ENCODE measurements at places on chromosomes 5 and 9.

- no peak for DNase-seq
Measured at GRCh38 chr5:64826541-64826940, 57.8 kb downstream of the CWC27 start.

DNA sequence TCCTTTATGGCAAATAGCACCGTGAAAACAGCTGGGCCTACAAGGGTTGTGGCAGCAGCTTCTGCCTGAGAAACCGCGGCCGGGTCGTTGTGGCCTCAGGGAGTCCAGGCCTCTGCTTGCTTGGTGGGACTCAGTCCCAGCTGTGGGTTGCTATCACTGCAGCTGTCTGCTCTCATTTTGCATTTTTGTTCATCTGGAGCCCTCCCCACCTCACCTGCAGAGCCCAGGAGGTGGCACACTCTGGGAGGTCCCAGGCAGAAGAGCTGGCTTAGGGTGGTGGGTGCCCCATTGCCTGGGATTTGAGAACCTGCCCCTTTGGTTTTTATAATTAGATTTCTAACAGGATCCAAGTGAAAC lies 138.4 kb downstream of the GADD45G start:
- DNase-seq: no peak

DNA sequence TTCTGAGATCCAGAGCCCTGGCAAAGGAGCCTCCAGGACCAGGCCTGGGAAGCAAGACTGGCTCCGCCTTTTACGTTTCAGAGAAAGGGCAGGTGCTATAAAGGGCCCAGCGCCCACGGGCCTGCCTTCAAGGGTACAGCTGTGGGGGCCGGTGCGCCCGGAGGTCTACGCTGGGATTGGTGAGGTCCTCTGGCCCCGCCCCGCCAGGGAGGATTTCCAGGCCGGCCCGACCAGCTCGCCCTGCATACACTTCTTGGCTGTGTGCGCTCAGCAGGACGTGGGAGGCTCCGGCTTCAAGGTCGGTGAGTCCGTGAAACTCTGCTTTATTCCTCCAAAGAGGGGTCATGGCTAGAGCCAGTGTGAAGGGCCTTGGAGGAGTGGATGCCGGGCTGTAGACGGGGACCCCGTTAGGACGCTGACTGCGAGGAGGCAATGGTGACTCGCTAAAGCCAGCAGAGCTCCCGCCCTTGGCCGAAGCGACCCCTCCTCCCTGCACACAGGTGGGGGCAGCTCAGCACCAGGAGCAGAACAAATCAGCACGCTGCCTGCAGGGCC lies at the start of gene CKMT2:
CKMT2 (plus strand) TSS at position 243 of the 555 bp plus-strand sequence. CDS start 17,811 bp downstream, outside the sequence.
- DNase-seq: no peak

DNA sequence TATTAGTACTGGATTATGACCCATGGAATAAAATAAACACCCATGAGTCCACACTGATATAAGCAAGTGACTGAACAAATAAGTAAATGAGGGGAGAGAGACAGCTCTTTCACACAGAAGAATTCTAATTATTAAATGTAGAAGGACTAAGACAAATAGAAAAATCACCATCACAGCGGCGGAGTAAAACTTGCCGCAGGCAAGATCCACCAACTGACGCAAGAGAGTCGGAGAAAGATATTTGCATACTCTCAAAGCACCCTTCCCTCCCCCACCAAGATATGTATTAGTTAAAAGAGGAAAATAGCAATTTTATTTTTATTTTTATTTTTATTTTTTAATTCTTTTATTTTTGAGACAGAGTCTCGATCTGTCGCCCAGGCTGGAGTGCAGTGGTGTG lies 14.6 kb upstream of the N4BP3 start:
- no peak for DNase-seq

GRCh38 chr9:79742110-79742721 lies 170.5 kb downstream of the TLE4 start:
- DNase-seq: no peak

- DNase-seq: no peak
Measured at GRCh38 chr9:130211548-130212226, 39.5 kb downstream of the NCS1 start.

DNA sequence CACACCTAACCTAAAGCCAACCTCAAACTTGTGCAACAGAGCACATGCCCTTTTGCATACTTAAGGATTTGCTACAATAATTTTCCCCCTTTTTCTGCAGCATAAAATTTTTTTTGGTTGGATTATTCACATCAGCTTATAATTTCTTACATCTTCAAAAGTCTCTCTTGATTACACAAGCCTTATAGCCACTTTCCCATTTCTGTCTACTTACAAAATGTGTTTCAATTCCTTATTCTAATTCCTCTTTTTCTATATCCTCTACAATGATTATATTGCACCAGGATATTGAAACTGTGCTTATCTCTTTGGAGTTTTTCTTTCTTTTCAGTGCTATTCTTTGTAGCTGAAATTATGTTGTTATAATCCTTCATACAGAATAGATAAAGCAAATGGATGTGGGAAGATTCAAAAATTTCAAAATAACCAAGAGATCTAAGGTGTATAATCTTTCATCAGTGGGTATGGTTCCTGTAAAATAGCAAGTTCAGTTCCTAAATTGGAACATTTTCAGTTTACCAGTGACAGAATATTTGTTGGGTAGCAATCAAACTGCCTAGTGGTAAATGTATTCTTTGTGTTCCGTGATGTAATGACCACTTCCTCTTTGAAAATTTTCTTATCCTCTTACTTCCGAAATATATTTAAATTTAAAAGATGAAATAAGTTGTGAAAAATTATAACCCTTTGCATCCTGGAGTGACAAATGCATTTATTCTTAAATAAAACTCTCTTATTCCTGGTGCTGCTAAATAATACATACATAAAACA lies 386.8 kb upstream of the CHD1 start:
- DNase-seq: no peak

GRCh38 chr9:120868676-120869359 lies 8.2 kb downstream of the PHF19 start:
- peak; percentile 97 for DNase-seq

GRCh38 chr5:16520841-16521240 lies 55.2 kb upstream of the ZNF622 start:
- DNase-seq: no peak

DNA sequence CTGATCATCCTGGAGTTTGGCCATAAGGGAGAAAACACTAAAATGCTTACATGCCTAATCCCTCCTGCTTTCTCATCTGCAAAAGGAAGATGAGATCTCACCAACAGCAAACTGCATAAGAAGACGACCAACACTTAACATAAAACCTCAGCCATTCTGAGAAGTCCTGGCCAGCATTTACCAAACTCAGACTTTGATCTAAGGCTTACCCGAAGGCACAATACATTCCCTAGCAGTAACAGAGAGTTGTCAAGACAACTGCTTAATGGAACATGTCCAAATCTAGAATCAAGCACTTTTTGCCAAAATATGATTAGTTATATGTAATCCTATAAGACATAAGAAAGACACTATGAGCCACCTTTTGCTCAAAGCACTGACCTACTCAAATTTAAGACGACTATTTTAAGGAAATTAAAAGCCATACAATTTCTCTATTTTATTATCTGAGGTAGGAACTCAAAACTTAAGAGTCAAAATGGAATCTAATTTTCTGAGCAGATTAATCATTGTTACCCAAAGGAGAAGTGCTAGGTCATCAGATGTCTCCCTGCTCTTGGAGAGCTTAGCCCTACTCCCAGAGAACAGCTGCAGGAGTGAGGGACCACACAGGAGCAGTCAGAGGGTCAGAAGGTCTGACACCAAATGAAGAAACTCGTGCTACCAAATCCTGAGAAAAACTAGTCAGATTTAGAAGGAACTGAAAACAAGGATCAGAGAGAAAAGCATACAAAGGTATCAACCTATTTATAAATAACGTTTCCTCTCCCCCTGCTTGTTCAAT lies 39.3 kb downstream of the EPB41L4A start:
- DNase-seq: no peak

DNA sequence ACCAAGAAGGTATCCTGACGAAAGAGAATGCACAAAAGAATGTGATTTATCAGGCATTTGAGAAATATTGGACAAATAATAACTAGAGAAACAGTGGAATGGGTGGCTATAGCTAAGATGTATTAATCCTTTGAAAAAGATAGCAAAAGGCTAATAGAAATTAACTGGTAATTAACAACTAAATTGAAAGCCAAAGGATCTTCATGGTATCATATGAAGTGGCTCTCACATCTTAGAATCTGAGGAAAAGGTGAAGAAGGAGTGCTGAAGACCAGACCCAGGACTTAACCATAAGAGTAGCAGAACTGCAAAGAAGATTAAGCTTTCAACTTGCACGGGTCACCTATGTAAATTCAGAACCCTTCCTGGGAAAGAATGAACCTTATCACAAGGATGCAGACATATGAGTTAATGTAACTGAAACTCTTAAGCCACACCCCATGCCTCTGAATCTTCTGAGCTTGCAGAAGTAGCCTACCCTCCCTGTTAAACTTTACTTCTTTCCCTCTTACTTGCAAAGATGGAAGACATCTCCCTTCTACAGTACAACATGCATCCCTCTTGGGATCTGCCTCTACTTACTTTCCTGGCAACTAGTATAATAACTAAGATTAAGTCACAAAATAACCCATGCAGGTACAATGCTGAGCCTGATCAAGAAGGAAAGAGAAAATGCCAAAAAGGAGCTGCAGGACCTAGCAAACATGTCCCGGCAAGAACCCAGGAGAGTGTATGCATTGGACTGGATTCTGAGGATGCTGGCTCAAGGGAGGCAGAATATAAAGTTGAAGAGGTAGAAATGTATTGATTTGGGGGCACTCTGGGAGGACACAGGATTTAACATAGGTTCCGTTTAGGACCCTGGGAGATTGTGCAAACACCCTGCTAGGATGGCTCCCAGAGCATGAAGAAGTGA lies 395.5 kb upstream of the SLC30A5 start:
- peak; percentile 56 for DNase-seq

- no peak for DNase-seq
Measured at GRCh38 chr9:31153250-31153840, 1231.1 kb upstream of the ACO1 start.

DNA sequence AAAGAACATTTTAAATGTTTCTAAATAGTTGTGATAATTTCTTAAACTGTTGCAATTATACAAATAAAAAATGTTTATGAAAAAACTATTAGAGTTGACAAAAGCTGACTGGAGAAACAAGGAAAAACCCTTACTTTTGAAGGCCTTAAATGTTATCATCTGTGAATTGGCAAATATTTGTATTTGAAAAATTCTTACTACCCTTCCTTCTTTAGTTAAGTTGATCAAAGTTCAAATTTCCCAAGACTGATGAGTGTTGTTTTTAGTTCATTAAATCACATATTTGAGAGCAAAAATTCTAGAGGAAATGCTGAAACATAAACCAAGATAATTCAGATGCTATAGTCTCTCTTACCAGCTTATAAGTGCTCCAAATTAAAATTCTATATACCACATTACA lies 2.6 kb upstream of the SLC35D2 start:
- DNase-seq: no peak

DNA sequence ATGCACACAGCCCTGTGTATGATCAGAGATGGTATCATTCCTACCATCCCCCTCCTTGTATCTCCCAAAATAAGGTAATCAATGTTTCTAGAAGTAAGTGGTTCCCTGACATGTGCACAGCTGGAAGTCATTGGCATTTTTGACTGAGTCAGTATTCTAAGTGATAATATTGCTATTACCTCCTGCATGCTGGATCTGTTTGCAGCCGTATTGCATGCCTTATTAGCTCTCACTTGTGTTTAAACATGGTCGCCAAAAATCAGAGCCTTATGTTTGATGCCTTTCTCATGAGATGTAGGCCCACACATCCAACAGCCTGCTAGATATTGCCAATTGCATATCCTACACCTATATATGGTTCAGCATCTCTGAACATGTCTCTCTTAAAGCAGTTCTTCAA lies 254.3 kb downstream of the CDH12 start:
- DNase-seq: no peak

GRCh38 chr5:146643776-146644175 lies 127.8 kb upstream of the GPR151 start:
- no peak for DNase-seq

DNA sequence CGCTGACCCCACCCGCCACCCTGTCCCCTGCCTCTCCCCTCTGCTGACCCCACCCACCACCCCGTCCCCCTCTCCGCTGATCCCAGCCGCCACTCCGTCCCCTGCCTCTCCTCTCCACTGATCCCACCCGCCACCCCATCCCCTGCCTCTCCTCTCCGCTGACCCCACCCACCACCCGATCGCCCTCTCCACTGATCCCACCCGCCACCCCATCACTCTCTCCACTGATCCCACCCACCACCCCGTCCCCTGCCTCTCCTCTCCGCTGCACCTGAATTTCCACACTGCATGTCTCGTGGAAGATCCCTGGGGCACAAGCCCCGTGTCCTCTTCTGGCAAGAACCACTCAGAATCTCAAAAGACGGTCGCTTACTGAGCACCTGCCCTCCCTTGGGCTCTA lies 53.4 kb upstream of the OLFM1 start:
- no peak for DNase-seq

DNA sequence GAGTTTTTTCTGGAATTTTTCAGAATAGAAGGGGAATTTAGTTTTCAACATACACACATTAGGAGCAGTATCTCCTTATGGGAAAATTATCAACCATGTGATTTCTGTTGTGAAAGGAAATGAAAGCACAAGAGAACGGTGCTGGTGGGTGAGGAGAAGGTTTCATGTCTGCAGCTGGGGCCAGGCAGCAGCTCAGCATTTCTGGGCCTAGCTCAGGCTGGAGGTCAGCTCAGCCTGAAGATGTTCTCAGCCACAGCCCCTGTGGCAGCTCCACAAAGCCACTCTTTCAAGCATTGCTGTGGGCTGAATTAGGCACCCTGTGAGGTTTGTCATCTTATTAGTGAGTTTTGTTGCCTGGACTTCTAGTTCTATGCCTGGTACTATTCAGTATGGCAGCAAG lies 90.3 kb downstream of the DIRAS2 start:
- no peak for DNase-seq

- DNase-seq: no peak
Measured at GRCh38 chr5:142432369-142432863, 107.6 kb upstream of the SPRY4 start.

DNA sequence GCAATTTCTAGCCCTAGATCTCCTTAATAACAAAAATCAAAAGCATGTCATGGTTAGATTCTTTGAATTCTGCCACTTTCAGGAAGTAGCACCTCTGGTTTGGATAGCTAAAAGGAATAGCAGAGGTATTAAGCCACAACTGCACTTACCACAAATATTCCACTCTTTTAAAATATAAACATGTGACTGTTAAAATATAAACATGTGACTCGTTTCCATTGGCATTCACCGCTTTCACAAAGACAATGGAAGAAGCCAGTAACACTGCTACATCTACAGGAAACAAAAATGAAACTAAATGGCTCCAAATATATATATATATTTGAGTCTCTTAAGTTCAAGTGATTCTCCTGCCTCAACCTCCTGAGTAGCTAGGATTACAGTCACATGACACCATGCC lies 222.9 kb downstream of the ARL15 start:
- DNase-seq: no peak

GRCh38 chr5:72586788-72587530 lies 79.7 kb upstream of the ZNF366 start:
- DNase-seq: no peak

DNA sequence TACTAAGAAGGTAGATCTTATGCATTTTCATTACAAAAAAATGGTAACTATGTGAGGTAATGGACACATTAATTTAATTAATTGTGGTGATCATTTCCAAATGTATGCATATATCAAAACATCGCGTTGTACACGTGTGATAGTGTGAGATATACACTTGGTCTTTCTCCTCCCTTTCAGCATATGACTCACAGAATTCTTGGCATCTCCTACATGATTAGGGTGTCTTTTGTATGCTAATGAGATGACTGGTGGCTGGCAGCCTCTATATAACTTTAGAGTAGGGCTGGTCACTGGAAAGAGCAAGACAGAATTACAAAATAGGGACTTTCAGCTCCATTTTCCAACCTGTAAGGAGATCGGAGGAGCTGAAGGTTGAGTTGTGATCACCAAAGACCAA lies 1167.6 kb downstream of the CDH12 start:
- DNase-seq: no peak
